ENCODE measurements at places on chromosomes 2 and 18.

DNA sequence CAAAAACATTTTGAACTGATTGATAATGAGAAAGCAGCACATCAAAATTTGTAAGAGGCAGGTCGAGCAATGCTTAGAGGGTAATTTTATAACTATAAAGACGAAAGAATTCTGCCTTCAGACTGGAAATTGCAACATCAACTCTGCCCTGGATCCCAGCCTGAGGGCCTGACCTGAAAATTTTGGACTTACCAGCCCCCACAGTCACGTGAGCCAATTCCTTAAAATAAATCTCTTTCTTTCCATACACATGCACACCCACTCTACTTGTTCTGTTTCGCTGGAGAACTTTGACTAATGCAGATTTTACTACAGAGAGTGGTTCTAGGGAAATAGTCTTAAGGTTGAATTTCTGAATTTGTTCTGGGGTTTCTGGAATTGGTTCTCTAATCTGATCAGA lies 14.6 kb upstream of the ACOXL start:
- DNase-seq, result no peak

DNA sequence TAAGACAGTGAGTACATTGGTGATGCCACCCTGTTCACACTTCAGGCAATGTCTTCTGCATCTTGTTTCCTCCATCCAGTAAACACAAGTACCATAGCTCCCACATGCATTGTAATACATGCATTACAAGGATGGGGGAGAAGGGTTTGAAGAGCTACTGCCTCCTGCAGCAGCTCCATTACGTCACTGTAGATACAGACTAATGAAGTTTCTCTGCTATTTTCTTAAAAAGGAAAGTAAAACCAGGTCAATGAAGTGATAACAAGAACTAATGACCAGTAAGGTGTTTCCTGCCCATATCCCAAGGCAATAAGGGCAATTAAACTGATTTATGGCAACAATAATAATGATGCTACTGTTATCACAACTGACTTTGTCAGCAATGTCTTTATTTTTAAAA lies 18.2 kb upstream of the BBS5 start:
- DNase-seq, result no peak

GRCh38 chr18:8865934-8866333 lies 160.6 kb downstream of the MTCL1 start:
- no peak for DNase-seq

DNA sequence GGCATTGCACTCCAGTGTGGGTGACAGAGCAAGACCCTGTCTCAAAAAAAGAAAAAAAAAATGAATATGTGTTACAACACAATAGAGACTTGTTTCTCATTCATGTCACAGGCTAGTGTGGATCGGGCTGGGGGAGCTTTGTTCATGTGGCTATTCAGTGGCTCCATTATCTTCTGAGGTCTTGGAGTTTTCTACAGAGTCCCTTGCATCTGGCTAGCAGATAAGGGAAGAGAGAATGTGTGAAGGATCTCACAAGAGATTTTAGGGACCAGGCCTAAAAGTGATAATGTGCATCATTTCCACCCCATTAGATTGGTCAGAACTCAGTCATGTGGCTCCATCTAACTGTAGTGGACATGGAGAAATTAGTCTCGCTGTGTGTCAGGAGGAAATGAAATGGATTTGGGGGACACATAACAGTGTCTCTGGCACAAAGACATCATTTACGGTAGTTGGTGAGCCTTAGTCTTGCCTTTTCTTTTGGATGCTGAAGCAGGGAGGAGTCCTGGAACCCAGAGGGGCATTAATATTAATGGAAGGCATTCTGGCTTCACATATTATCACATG lies 32.4 kb upstream of the CASP10 start:
- no peak for DNase-seq

GRCh38 chr2:217890445-217890844 lies 112.3 kb downstream of the TNS1 start:
- no peak for DNase-seq

DNA sequence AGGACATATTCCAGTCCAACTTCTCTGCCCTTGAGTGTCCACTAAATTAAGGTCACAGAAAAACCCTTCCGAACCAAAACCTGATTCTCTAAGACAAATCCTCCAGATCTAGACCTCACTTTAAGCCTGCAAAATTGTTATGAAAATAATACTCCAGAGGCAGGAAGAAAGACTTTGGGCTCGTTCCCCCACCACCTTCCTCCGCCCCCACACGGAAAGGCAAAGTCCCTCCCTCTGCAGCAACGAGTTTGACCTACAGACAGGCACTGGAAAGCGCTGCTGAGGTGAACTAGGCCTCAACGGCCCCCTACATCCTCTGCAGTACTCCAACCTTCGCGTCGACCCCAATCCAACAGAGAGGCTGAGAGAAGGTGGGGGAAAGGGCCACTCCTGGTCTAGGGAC lies 808 bp downstream of the ATP5MC3 start:
- no peak for DNase-seq

DNA sequence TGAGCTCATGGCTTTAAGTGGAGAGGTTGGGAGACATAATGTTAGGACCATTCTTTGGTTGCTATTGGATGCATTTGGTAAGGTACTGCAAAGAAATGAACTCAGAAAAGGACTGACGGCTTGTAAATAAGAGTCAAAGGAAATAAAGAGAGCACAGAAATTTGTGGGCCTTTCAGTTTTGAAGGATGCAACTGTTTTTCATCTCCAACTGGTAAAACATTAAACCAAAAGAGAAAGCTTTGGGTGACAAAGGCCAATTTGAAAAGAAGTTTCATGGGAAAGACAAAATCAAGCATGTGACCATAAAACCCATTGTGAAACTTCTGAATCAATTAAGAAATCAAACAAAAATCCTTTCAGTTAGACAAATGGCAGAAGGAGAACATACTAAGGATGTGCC lies 77.8 kb upstream of the SPOPL start:
- no peak for DNase-seq

DNA sequence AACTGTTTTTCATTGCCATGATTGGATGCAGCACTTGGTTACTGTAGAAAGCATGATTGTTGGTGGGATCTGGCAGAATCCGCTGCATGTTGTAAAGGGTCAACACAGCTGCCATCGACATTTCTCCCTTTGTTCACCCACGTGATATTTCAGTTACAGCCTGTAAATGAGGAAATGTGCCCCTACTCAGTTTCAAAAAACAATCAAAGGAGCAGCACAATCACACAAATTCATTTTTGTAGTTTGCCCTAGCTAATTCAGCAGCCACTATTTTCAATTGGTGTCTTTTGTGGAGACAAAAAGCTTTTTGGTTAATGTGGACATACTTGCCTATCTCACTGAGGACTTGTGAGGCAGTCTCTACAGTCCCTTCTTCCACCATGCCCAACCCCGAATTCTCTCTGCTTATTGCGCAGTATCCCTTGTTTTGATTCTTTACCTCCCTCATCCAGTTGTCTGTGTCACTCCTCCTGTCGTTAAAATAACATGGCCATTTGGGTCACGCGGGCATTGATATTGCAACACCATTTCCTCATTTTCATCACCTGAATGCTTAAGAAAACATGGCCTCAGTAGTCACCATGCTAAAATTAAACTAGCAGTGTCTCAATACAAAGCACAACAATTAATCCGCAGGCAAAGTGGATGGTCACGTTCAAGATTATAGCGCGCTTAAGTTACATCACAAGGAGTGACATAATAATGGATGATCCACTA lies 6.4 kb upstream of the PROC start:
- no peak for DNase-seq

DNA sequence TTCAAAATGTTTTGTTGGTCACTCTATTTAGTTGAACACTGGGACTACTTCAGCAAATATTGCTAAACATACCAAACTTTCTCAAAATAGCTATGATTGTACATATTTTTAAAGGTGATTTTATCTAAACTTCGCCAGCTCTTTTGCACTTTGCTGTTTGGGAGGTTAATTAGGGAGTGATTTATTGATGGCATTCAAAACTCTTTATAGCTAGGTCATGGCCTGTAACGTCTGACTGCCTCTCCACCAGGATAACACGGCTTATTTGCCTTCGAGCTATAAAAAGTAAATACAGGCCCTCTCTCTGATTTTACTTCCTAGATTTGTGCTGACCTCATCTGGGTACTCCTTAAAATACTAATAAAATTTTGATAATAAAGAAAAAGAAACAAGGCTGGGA lies 931.9 kb downstream of the DCDC2C start:
- DNase-seq, result no peak

DNA sequence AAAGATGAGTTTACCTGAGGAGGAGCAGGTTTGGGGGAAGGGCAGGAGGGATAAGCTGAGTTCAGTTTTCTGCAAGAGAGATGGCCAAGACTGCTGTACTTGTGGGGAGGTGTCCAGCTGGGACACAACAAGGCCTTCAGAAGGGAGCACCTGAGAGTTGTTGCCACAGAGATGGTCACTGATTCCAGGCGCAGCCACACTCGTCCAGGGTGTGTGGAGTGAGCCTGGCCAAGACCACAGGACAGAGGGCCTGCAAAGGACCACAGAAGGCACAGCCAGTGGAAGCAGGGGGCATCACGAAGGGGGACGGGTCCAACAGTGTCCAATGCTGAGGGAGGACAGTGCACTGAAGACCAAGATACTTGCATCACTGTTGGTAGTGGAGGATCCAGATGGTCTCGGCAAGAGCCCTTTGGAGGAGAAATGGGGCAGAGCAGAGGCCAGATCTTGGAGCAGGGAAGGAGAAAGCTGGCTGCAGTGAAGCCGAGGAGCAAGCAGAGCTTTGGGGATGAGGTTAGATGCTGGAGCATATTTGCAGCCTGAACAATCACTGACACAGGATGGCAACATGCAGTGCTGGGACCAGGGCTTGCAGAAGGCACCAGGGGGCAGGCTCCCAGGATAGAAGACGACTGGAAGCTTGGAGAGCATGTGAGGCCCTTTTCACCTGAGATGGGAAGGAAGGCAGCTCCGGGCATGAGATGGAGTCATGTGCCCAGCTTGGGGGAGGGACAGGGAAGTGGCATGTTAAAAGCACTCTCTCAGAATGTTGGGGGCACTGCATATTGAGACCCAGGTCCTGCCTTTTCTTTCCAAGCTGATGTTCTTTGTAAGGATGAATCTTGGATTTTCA lies 214.0 kb downstream of the CYP26B1 start:
- DNase-seq, result no peak

GRCh38 chr2:105291981-105292380 lies 37.6 kb downstream of the TGFBRAP1 start:
- no peak for DNase-seq

- DNase-seq, result no peak
These were observed 58.6 kb downstream of the GALNT14 start for GRCh38 chr2:31079665-31080064.

DNA sequence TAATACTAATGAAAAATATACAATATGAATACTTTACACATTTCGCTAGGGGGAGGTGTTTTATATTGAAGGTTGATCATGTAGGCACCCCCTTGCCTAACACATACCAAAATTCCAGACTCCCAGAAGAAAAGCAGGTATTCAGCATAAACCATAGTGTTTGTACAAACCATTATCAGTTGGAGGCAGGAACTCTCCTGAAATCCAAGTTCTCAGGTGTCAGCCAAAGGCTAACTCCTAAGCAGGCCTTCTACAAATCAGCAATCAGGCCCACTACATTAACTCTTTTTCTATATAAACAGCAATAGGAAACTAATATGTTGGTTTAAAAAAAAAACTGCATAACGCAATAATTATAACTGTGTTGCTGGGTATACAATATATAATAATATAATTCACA lies 44.5 kb downstream of the MAP3K2 start:
- no peak for DNase-seq

- no peak for DNase-seq
These were observed 3.0 kb downstream of the PAX8 start for GRCh38 chr2:113275556-113276215.

DNA sequence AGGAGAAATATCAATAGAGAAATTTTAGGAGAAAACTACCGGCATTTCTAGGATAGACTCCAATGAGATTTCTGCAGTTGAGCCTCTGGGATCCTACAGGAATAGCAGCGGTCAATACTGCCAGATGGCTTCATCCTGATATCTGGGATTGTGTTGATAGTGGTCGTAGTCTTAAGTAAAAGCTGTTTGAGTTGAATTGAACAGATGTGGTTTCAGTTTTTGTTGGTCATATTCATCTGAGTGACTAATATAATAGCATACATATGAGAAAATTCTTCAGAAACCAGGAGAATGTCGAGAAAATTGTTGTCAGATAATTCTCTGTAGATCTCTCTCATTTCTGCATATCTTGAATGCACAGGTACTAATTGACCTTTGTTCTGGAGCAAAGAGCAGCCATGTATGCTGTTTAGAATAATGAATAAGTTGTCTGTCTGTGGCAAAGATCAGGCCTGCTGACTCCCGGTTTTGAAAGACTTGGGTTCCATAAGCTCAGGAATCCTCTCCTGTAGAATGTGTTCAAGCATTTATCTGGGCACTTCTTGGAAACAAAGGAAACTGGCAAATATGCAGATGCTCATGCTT lies 288.1 kb downstream of the TMX3 start:
- no peak for DNase-seq

GRCh38 chr2:109356324-109357035 lies 227.5 kb downstream of the SH3RF3 start:
- DNase-seq, result no peak

DNA sequence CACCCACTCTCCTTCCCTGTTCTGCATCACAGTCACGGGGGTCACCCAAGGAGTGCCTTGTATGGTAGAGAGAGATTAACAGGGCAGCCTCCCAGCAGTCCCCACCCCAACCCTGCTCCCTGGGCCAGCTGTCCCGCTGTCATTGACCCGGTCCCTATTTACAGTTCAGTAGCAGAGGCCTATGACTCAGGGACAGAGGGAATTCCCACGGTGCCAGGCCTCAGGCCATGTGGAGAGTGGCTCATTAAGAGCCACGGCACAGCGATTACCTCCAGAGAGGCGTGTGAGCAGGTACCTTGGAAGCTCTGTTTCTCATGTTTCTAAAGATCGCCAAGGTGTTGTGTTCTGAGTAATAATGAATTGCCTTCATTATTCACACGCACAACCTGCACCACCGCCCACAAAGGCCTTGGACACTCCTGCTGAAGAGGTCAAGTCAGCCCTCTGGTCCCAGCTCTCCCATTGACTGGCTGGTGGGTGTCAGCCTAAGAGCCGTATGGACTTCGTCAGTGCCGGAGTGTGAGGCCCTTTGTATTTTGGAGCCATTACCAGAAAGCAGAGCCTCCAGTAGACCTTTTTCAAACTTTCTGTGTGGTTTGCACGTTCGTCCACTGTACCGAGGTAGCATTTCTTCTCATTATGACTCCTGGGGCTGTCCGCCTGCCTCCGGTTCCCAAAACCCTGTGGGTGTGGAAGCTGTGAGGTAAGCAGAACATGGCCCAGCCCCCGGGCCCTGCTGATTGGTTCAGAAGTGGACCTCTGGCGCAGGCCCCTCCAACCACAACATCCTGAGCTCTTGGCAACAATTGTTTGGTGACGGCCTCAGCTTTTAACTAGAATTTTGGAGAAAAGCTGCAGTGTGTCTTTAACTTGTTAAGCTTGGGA lies 47.0 kb downstream of the SERTAD2 start:
- DNase-seq, result peak; percentile 66

GRCh38 chr2:152585830-152586484 lies 131.3 kb downstream of the PRPF40A start:
- no peak for DNase-seq

GRCh38 chr2:120391911-120392665 lies 46.2 kb downstream of the INHBB start:
- DNase-seq, result no peak

- no peak for DNase-seq
These were observed 60.4 kb downstream of the C18orf63 start for GRCh38 chr18:74375999-74376398.

GRCh38 chr2:189683348-189683747 lies 8.9 kb downstream of the ANKAR start:
- no peak for DNase-seq

All from stimulated activated CD8-positive, alpha-beta memory T cell treated with anti-CD3 and anti-CD28 coated beads, Interleukin-12 subunit alpha, Interleukin-12 subunit beta, amount 100 ng/mL, for 1 hour (primary cell).